ENCODE measurements at places on chromosomes 2 and 18. TPM values are rescaled to one million over a fixed set of nuclear protein-coding genes. Genes with fewer than 3 reads are reported as not detected.

DNAH6 gene
- total RNA-seq = 1.0 TPM

STPG4 gene
- total RNA-seq = not detected

RBM45 gene
- total RNA-seq = 11.0 TPM

ICOS gene
- 0.52 TPM for total RNA-seq

C2orf92 gene
- total RNA-seq = 4.7 TPM

FLACC1 gene
- total RNA-seq = 1.0 TPM

PSMA8 gene
- total RNA-seq = not detected

RESP18 gene
- total RNA-seq = not detected

FER1L5 gene
- total RNA-seq = 0.52 TPM

C1GALT1C1L gene
- 1.0 TPM for total RNA-seq

RSAD2 gene
- total RNA-seq = 6.8 TPM

SERPINE2 gene
- total RNA-seq = 33.4 TPM

ICA1L gene
- 9.9 TPM for total RNA-seq

DYNAP gene
- not detected for total RNA-seq

TRABD2A gene
- total RNA-seq = 1.0 TPM

INHA gene
- not detected for total RNA-seq

ZNF892 gene
- total RNA-seq = 4.7 TPM

AKAIN1 gene
- total RNA-seq = not detected

TPO gene
- total RNA-seq = not detected

ARL6IP6 gene
- total RNA-seq = 26.1 TPM

TEX44 gene
- total RNA-seq = not detected

RRM2 gene
- 7.8 TPM for total RNA-seq

PCARE gene
- total RNA-seq = under 0.01 TPM

MBOAT2 gene
- 54.3 TPM for total RNA-seq

CNDP2 gene
- 25.6 TPM for total RNA-seq

GLI2 gene
- total RNA-seq = 3.1 TPM

C2orf78 gene
- total RNA-seq = not detected

IL37 gene
- total RNA-seq = not detected

CPS1 gene
- total RNA-seq = 3.7 TPM

ARHGAP15 gene
- total RNA-seq = 33.9 TPM
